ENCODE measurements at places on chromosomes 11 and 22.
A peak's percentile ranks its signal among the peaks of the same experiment; 100 is the strongest.

GRCh38 chr11:43955381-43956118 is 13.1 kb downstream of the C11orf96 start:
- no peak for DNase-seq

- DNase-seq = no peak
These were observed 9.8 kb downstream of the PACSIN2 start for GRCh38 chr22:43005106-43005505.

DNA sequence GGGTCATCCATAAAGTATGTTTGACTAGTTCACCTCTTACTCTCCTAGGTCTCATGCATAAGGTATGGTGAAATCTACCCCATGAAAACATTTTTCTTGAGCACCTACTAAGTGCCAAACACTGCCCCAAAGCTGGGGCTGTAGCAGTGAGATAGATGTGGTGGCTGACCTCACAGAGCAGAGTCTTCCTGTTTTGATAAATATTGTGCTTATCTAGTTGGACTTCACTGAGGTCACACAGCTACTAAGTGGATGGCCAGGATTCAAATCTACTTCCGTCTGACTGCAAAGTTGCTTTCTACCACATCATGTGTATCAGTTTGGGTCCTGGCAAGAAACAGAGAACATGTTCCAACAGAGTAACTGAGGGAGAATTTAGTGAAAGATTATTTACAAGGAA is 6.4 kb upstream of the HTATIP2 start:
- no peak for DNase-seq

GRCh38 chr11:79487412-79487811 is 46.6 kb upstream of the TENM4 start:
- no peak for DNase-seq

DNA sequence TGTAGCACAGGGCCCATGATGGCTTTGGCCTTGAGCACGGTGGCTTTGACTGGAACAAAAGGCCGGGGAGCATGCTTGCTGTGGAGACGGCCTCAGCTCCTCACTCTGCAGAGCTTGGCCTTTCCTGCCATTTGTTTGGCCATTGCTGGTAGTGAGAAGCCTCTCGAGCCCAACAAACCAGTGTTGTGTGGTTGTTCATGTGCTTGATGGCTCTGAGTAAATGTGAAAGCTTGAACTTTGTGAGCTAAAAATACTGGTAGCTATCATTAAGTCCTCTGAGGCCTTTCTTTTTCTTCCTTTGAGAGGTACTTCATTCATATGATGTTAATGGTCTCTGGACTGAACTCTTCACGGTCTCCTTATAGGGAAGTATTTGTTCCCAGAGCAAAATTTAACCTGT is 39.6 kb downstream of the NAT10 start:
- DNase-seq = peak; percentile 77

- no peak for DNase-seq
These were observed 3.1 kb downstream of the DYNC2H1 start for GRCh38 chr11:103112364-103112763.

- DNase-seq = no peak
These were observed 224.3 kb upstream of the C11orf87 start for GRCh38 chr11:109197656-109198055.

DNA sequence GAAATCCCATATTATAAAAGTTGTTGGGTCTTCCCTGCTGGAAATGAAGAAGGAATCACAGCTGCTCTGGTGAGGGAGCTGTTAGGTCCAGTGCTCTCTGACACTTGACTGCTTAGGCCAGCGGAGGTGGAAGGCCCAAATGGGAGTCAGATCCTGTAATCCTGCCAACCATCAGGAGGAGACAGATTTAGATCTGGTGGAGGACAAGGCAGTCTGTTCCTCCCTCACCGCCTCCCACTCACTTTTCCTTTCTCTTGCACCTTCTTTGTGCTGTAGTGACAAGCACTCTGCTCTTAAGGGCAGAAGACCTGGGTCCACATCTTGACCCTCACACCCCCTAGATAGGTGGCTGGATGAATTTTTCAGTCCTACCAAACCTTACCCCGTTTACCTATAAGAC is 59.7 kb upstream of the CHST1 start:
- DNase-seq = no peak

GRCh38 chr11:294780-295179 is 4.5 kb downstream of the IFITM5 start:
- no peak for DNase-seq

DNA sequence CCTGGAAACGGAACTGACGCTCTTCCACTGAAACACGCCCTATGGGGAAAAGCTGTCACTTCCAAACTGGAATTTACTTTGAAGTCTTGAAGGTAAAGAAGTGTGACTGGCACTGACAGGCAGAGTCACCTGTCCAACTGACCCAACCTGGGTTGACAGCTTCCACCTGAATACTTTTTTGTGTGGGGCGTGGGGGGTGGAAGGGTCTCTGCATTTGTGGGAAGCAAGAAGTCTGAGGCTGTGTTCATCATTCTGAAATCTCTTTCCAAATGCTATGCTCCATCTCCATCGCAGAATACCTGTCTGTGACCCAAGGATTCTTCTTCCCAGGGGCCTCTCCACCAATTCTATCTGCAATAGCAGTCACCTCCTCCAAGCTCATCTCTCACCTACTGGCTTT is 7.8 kb downstream of the IFT27 start:
- DNase-seq = no peak

DNA sequence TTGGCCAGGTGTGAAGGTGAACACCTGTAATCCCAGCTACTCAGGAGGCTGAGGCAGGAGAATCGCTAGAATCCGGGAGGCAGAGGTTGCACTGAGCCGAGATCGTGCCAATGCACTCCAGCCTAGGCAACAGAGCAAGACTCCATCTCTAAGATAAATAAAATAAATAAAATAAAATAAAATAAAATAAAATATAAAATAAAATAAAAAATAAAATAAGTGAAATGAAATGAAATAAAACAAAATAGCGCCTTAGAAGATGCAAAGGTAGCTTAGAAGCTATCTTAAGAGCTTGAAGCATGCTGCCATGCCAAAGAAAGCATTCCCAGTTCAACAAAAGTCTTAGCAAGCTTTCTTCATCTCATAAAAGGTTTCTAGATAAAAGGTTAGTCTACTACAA is 6.9 kb upstream of the APOBEC3C start:
- DNase-seq = no peak

DNA sequence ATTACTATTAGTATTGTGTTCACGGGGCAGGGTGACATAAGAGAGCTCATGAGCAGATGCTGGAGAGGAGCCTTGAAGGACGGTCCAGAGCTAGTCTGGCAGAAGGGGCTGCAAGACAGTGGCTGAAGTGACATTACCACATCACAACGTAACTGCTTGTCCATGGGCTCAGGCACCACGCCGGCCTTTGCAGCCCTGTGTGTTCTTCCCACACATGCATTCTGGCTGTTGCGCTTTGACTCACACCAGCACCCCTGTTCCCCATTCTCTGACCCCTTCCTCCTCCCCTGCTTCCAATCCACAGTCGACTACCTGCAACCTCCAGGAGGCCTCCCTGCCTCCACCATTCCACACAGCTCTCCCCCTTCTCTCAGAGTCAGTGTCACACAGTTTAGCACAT is 103.3 kb downstream of the ME3 start:
- DNase-seq = no peak

DNA sequence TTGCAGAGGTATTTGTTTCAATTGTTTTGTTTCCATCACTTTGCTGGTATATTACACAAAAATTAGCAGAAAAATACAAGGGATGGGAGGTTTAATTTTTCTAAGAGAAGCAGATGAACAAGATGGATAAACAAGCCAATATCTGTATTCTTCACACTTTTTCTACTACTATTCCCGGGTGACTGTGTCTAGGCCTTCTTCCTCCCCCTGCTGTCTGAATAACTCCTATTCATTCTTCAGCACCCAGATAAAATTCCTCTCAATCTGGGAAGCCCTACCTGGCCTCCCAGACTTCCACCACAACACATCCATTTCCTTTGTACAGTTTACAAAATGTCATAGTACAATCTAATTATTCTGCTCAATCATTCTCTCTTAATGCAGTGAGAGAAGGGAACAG is 666.6 kb upstream of the TENM4 start:
- no peak for DNase-seq

GRCh38 chr11:64132191-64132771 is 33.6 kb downstream of the MACROD1 start:
- DNase-seq = no peak

DNA sequence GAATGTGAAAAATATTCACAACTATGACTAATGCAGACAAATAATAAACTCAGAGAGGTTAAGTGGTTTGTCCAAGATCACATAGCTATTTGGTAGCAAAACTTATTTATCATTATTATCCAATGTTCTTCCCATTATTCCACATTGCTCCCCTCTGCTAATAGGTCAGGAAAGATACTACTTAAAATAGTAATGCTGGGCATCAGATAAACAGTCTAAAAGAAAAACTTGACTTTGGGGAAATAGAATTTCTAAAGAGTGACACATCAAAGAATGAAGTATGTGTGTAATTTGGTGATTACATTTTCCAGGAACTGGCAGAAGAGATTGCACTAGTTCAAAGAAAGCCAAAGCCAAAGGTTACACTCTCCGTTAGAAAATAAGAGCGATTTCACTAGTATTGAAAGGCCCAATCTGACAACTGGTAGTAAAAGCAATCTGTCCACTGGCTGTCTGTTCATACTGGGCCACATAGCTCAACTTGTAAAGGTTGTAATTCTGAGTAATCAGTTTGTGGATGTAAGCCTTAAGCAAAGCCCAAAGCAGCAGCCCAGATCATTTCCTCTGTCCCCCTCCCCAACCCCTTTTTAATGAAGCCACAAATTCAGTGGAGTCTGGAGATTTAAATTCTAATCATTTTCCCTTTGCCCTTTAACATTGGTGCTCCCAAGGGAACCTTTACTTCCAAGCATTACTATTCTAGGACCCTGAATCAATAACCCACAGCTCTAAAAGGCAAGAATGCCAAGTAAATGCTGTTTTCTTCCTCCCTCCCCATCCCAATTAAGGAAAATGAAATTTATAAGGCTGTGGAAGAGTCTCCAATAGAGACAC is 283.5 kb downstream of the TTC28 start:
- DNase-seq = no peak

DNA sequence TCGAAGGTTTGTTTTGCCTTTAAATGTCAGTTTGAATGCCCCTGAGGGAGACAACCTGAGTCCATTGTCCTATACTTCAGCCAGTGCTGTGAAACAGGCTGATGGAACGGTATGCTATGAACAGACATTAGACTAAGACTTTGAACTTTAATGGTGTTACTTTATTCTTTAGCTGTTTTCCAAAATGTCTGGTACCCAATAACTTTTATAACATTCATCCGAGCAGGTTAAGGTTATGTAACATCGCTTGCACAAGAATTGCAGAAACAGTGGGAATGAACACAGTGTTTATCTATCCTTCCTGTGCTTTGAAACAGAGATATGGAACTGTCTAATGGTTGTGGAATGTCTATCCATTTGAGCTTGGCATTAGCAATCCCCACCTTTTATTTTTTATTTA is 12.5 kb upstream of the PTS start:
- no peak for DNase-seq

GRCh38 chr11:33772300-33772699 is 2.0 kb downstream of the FBXO3 start:
- no peak for DNase-seq

- DNase-seq = no peak
These were observed 46.1 kb downstream of the RASSF10 start for GRCh38 chr11:13055200-13055599.

- DNase-seq = no peak
These were observed 131.6 kb downstream of the MAML2 start for GRCh38 chr11:96211436-96211835.

All from GM13976 (cell line).